ENCODE measurements at places on chromosomes 3 and 15. TPM values are rescaled to one million over a fixed set of nuclear protein-coding genes. Genes with fewer than 3 reads are reported as not detected.

The CACNA2D2 gene
- 6.5 TPM for total RNA-seq

The ILDR1 gene
- not detected for total RNA-seq

The KNG1 gene
- 0.05 TPM for total RNA-seq

- ATAC-seq = no peak
Measured at GRCh38 chr3:64799606-64800005, 111.8 kb upstream of the ADAMTS9 start.

GRCh38 chr3:115042351-115042750 lies 104.7 kb downstream of the ZBTB20 start:
- ATAC-seq = peak; percentile 24

DNA sequence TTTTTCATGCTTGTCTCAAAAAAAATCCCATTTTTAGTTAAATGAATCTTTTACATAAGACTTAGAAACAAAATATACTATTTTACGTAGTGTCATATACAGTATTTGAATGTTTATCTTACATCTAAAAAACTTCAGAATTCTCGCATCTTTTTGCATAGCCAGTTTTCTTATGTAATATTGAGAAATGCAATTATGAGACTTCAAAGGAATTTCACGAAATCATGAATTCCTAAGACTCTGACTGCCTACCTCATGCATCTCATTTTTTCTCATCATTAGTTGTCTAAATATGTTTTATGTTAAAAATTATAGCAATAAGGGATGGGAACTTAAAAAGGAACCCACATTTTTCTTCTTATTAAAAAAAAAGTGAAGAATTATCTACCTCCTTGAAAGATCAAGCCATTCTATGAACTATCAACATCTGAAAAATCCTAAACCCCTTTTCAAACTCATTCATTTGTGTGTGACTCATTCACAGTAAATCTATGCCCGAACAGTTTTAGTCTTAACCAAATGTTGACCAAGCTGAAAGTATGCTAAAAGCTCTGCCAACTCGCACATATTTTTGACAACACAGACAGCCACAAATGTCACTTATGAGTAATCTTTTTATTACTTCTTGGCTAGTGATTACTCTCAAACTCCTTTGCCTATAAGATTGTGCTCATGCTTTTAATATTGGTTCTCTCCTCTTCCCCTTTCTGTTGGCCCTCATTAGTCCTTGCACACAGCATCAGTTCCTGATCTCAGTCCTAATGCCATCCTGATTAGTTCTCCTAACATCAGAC lies 115.9 kb downstream of the DCLK3 start:
- no peak for ATAC-seq

GRCh38 chr3:12729051-12729651 lies 29.9 kb downstream of the TMEM40 start:
- ATAC-seq = peak; percentile 54

GRCh38 chr15:61726166-61726565 lies 334.1 kb downstream of the VPS13C start:
- no peak for ATAC-seq

- ATAC-seq = peak; percentile 36
Measured at GRCh38 chr3:23002836-23003732, 200.0 kb upstream of the UBE2E2 start.

GRCh38 chr15:75483961-75484360 lies 32.5 kb upstream of the SIN3A start:
- no peak for ATAC-seq

DNA sequence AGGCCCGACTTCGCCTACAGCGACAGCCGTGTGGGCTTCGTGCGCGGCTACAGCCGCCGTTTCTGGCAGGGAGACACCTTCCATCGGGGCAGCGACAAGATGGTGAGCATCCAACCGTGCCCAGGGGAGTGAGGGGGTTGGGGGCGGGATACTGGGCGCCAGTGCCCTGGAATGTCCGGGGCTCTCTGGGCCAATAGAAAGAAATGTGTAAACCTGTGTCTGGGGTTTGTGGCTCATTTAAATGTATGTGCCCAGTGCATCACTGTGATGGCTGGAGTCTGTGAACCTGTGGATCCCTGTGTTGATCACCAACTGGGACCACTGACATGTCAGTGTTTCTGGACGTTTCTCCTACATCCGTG lies 423 bp downstream of the CHAC1 start:
- peak; percentile 15 for ATAC-seq

Data from motor neuron (in vitro differentiated cells).